ENCODE measurements at places on chromosomes 1 and 21.
A peak's percentile ranks its signal among the peaks of the same experiment; 100 is the strongest.

DNA sequence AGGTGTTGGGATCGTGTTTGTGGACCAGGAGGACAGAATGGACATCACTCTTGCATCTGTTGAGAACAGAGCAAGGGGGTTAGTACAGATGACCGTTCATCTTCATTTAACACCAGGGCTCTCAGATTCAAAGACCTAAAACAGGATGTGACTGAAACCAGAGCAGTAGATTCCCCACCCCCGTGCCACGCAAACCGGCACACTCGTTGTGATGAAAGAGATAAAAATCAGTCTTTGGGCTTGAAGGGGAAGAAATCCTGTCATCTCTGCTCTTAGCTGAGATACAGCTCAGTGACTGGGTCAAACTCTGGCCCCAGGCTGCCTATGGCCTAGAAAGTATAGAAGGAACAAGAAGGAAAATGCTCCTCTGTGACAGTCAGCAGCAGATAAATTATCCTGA lies 146.2 kb upstream of the KRTAP19-8 start:
- DNase-seq, result peak; percentile 82

DNA sequence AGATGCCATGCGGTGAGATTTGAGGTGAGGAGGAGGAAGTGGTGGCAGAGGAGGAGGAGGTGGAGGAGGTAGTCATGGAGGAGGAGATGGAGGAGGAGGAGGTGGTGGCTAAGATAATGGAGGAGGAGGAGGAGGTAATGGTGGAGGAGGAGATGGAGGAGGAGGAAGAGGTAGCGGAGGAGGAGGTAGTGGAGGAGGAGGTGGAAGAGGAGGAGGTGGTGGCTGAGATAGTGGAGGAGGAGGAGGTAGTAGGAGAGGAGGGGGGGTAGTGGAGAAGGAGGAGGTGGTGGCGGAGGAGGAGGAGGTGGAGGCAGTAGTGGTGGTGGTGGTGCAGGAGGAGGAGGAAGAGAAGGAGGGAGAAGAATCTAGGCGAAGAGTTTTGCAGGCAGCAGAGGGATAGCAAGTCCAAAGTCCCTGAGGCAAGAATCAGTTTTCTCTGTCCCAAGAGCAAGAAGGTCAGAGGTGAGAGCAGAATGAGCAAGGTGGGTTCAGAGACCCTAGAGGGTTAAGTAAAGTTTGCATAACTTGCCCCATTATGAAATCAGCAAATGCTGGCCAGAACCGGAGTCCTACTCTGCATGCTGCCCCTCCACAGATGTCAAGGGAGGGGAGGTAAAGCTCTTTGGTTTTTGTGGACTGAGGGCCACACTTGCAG lies 38.9 kb upstream of the GNPAT start:
- DNase-seq, result no peak

GRCh38 chr1:67560580-67561255 lies 124.3 kb upstream of the GADD45A start:
- no peak for DNase-seq

GRCh38 chr1:218357211-218357892 lies 12.2 kb downstream of the TGFB2 start:
- no peak for DNase-seq

DNA sequence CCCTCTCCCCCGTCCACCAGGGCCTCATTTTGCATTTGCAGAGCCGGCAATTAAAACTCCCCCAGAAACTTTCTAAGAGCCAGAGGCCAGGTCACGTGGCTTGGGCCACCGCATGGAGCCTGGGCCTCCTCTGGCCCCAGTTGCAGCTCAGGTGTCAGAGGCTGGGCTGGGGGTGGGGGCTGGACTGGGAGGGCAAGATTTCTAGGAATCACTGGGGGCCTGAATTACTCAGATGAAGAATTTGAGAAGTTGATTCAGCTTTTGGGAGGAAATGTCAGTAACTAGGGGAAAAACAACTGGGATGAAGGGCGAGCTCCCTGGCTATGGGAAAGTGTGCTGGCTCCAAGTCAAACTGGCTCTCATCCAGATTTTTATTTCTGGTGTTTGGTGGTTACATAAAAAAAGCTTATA lies 151.0 kb downstream of the CDC7 start:
- DNase-seq, result no peak

GRCh38 chr1:58774027-58774426 lies 9.8 kb downstream of the JUN start:
- DNase-seq, result no peak

- no peak for DNase-seq
Observed at GRCh38 chr1:78210175-78210574, 164.4 kb downstream of the GIPC2 start.

DNA sequence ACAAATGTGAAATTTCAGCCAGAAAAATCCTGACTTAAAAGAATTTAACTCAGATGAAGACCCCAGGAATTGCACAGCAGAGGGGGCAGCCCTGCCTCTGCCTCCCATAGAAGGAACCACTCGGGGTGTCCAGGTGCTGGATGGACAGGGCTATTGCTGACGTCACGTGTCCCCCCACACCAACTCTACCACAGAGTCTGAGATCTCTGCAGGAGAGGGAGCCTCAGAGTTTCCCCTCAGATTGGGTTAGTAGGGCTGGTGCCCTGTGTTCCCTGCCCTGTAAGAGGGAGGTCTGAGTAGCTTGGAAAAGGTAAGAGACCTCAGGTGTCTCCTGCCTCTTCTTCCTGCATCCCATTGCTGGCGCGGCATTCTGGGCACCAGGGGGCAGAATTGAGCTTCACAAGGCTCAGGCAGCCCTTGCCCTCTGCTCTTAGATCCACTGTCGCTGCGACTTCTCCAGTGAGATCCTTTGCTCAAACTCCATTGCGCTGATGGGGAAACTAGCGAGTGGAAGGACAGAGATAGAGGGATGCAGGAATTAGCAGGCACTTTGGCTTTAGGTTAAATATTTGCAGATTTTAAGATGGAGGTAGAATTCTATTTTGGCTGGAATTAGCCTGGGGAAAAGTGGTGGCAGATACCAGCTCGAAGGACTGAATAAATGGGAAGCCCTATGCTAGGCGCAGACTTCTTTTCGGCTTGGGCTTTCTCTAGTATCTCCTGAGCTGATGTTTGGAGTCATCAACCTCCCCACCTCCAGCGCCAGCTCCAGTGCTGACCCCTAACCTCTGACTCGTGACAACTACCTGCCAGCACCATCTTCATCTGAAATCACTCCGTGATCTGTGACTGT lies 42.8 kb upstream of the DMBX1 start:
- DNase-seq, result peak; percentile 93

DNA sequence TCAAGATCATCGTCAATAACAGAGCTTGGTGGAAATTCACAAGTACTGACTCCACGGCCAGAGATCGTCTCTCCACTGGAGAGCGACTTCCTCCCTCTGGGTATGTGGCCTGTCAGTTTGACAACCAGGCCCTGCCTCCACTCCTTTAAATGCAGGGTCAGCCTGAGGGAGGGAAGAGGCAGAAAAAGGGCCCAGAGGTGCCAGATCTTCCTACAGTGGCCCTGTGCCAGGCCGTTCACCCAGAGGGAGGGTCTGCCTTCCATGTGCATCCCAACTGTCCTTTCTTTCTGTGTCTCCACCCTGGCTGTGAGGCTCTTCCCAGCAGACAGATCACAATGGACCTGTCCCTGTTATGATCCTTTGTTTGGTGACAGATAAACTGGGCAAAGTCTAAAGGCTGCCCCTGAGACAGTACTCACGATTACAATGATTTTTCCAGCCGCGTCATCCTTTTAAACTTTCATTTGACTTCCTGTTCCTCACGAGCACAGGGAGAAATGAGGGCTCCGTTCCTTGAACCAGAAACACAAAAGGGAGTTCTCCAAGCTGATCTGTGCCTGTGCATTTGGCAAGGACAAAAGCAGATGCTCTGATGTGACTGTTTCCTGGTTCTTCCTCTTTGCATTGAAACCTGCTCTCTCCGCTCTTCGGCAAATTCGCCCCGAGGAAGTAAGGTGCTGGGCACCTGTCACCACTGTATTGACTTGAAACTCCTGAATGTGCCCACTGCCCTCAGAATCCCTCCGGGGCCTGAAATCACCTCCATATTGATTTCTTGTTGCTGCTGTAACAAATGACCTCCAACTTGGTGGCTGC lies 126.7 kb downstream of the PGBD5 start:
- no peak for DNase-seq

DNA sequence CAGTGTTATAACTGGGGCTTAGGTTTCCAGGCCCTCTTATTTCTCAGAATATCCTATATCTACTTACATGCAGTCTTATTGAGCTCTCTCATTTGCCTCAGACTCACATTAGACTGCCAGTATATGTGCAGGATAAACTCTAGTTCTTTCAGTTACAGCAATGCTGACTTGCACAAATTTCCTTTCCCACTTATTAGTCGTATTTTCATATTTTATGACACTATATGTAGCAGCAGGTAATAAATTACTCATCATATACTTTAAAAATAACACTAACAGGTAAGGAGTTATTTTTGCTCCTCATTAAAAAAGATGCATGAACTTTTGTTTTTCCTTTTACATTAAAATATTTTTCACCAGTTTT lies 65.7 kb downstream of the GADD45A start:
- DNase-seq, result no peak

All from stimulated activated CD8-positive, alpha-beta memory T cell treated with anti-CD3 and anti-CD28 coated beads, Interleukin-4, amount 100 ng/mL, for 48 hours (primary cell).